ENCODE measurements at places on chromosomes 1 and 21.

- no peak for DNase-seq
Measured at GRCh38 chr1:244557565-244557964, 95.4 kb upstream of the DESI2 start.

- no peak for DNase-seq
Measured at GRCh38 chr1:62395291-62395690, 41.6 kb upstream of the USP1 start.

DNA sequence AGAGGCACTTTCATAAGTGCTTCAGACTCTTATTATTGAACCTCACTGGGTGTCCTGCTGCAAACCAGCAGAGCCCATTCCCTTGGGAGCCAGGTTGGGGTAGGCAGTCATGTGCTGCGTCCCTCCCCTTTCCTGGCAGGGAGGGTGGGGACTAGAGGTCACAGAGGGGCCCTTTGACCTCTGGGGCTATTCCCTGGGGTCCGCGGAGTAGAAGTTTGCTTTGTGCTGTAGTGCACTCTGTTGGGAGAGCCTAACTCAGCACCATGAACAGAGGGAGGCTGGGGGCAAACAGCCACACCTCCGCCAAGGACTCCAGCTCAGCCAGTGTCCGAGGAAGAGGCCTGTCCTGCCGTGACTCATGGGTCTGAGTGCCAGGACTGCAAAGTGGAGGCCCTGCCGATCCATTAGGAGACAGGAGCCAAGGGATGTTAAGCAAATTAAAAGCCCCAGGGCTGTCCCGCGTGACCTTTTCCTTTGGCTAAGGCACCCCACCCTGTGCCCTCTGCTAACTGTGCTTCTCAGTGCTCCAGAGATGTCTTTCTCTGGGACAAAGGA, 3.0 kb upstream of the IGSF21 start:
- DNase-seq = no peak

DNA sequence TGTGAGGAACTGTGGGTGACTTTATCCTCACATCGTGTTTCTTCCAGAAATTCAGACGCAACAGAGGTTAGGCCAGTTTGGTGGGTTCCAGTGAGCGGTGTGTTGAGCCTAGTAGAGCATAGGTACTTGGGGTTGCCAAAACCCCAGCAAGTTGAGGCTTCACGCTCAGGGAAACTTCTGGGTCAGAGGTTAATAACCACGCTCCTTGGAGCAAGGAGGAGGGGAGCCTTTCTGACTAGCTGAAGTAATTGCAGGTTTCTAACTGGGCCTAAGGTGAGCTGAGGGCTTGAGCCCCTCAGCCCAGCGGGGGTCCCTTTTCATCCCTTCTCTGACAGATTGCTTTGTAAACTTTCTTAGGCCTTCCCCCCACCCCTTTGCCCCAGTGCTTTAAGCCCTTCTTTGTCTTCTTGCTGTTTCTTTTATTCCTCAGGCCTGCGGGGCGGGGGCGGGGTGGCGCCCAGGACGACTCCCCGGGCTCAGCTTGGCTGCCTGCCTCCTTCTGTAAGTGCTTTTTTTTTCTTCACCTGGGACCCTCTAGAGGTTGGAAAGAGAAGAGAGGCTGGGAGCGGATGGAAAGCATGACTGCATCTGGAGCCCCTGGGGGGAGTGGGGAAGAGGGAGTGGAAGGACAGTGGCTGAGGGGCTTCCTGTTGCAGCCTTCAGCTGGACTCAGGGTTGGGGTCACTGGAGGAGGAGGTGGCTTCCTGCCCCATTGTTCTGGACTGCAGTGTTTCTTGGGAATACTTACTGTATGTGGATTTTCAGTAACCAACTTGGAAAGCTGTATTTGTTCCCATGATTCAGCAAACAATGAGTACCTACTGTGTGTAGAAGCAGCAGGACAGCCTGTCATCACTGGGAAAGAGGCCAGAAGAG, 1.3 kb upstream of the ZNF436 start:
- peak; percentile 33 for DNase-seq

DNA sequence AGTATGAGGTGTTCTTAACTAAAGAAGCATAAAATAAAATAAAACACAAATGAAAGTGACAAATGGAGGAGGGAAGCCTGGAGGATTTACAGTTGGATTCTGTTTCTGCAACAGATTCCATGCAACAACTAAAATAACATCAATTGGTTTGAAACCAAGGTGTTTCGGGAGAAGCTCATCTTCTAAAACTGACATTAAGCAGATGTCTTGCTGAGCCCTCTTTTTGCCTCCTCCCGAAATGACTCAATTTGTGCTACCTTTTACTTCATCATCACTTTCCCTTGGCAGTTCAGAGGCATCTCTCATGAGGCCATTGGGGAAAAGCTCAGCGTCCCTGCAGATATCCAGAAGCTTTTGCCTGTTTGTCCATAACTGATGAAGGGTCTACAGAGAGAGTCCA, 121.6 kb upstream of the ADAR start:
- no peak for DNase-seq

DNA sequence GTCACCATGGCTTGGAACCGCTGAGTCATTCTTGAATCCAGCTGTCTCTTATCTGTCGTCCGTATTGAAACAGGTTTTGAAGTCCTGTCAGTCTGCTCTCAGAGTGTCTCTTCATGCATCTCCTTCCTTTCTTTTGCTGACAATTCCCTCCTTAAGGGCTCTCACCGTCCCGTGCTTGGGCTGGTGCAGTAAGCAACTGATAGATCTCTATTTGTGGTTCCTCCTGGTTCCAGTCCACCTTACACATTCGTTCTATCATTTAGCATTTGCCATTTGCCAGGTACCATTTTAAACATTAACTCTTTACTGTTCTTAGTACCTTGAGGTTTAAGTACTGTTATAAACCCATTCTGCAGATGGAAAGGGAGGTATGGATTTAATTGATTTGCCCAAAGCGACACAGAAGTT, 88.9 kb downstream of the DYRK1A start:
- DNase-seq = no peak

- DNase-seq = peak; percentile 5
Measured at GRCh38 chr1:217322834-217323233, 308.1 kb downstream of the GPATCH2 start.

DNA sequence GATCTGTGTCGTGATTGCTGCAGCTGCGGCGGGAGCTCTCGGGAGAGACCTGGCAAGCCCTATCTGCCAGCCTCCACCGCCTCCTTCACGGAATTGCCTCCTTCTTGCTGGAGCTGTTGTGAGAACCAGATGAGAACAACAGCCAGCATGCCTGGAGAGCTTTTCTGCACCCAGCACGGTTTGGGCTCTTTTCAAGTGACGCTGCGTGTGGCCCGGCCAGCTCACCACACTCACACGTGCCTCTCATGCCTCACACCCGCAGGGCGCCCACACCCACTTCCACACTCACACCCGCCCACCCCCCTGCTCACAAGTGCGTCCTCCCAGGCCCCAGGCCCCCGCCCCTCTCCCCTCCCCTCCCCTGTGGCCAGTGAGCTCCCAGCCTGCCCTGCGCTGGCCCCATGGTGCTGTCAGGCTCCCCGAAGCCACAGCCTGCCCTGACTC, 135.7 kb upstream of the RUNX3 start:
- no peak for DNase-seq

- no peak for DNase-seq
Measured at GRCh38 chr1:40270152-40270834, 12.3 kb downstream of the ZMPSTE24 start.

GRCh38 chr1:2949966-2950925, 71.0 kb upstream of the ACTRT2 start:
- no peak for DNase-seq
